NCI-H2171 (cell line): ENCODE measurements at places on chromosomes 7 and 10.

- DNase-seq: no peak
These were observed 80.1 kb downstream of the ELMO1 start for GRCh38 chr7:37368540-37368939.

GRCh38 chr7:924541-925231, 29.8 kb downstream of the ADAP1 start:
- DNase-seq: no peak

DNA sequence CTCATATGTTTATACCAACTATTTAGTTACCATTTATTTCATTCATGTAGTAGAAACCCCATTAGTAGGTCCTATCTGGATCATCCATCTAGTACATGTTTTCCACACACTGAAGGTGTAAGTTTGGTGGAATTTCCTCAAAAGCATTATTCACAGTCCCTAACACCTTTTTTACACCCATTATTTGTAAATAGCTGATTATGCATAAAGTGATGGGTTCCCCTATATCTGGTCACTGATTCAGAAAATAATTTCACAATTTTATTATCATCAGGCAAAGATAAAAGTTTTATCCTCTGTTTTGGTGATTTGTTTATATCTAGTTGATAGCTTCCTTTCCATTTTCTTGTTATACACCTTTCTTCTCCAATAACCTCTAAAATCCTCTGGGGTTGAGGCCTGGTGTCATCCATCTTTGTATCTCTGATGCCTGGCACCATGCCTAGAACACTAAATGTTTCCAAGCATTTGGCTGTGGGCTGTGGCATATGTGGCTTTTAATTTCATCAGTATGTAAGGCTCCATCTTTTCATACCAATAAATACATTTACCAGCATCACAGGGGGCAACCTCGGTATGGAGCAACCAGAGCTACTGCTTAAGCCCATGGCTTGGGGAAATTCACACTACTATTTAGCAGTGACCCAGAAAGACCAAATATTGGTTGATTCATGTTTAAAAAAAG, 1089.5 kb upstream of the LRRN3 start:
- DNase-seq: peak; percentile 95

DNA sequence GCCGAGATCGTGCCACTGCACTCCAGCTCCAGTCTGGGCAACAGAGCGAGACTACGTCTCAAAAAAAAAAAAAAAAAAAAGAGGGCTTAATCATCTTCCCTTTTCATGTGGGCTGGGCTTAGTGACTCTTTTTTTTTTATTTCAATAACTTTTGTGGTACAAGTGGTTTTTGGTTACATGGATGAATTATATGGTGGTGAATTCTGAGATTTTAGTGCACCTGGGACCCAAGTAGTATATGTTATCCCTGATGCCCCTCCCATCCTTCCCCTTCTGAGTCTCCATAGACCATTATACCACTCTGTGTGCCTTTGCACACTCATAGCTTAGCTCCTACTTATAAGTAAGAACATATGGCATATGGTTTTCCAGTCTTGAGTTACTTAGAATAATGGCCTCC, 4.8 kb upstream of the ADAM12 start:
- no peak for DNase-seq

GRCh38 chr10:61921143-61921542, 19.6 kb downstream of the ARID5B start:
- no peak for DNase-seq

DNA sequence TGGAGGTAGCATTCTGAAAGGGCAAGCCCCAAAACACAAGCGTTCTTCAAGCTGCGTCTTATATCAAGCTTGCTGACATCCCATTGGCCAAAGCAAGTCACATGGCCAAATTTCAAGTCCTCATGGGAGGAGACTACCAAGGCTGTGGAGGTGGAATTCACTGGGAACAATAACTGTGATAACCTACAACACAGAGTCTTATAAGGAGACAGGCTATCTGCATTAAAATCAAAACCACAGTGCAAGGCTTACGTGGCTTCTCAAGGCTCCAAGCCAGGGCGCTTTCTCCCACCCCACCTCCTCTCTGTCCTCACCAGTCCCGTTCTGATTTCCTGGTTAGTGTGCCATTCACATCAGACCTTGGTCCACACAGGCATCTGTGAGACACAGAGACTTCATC, 39.4 kb downstream of the ADRB1 start:
- no peak for DNase-seq
